NCI-H2107 (cell line): ENCODE measurements at places on chromosomes 4 and X.
A peak's percentile ranks its signal among the peaks of the same experiment; 100 is the strongest.

- no peak for DNase-seq
Observed at GRCh38 chrX:124863303-124863702, 456.4 kb upstream of the TEX13C start.

DNA sequence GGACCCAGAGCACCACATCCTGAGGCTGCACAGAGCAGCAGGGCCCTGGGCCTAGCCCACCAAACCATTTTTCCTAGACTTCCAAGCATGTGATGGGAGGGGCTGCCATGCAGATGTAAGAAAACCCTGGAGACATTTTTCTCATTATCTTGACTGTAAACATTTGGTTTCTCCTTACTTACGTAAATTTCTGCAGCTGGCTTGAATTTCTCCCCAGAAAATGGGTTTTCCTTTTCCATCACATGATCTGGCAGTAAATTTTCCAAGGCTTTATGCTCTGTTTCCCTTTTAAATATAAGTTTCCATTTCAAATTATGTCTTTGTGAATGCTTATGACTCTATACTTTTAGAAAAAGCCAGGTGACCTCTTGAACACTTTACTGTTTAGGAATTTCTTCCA is 945.9 kb upstream of the NDST4 start:
- DNase-seq = no peak

GRCh38 chrX:134782796-134783195 is 124.5 kb upstream of the PLAC1 start:
- no peak for DNase-seq

GRCh38 chr4:118206627-118207026 is 146.2 kb downstream of the PRSS12 start:
- no peak for DNase-seq

- DNase-seq = no peak
Observed at GRCh38 chrX:6981718-6982406, 165.7 kb upstream of the STS start.

DNA sequence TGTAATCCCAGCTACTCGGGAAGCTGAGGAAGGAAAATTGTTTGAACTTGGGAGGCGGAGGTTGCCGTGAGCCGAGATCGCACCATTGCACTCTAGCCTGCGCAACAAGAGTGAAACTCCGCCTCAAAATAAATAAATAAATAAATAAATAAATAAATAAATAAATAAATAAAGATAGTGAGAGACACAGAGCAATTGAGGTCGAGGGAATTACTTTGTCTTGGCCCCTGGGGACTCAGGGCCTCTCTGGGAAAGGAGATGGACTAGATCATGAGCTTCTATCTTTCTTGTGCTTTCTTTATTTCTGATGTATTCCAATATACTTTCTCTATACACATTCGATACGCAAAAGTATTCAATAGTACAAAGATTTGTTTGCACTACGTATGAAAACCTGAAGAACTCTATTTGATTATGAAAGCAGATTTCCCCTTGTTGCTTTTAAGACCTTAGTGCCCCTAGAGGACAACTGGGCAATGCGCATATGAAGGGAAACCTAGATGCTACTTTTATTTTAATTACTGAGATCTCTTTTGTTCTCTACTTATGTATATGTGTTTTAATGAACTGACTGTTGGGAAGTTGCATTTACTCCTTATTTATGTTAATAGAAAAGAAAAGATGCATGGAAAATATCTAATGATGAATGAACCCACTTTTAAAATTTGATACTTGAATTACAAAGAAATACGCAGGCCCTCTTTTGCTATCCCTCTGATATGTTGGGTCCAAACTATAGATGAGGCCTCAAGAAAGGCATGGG is 12.8 kb upstream of the ELOVL6 start:
- no peak for DNase-seq

GRCh38 chrX:133742602-133743305 is 242.6 kb downstream of the GPC3 start:
- no peak for DNase-seq

- no peak for DNase-seq
Observed at GRCh38 chr4:2873329-2873728, 29.7 kb downstream of the ADD1 start.

- peak; percentile 63 for DNase-seq
Observed at GRCh38 chr4:89056953-89057398, at the start of gene FAM13A. Gene FAM13A, minus strand, starts transcription at chr4:89057185. Its CDS starts 221 bp downstream, at chr4:89056964.

- DNase-seq = no peak
Observed at GRCh38 chrX:97616883-97617530, 733.3 kb downstream of the RPA4 start.

DNA sequence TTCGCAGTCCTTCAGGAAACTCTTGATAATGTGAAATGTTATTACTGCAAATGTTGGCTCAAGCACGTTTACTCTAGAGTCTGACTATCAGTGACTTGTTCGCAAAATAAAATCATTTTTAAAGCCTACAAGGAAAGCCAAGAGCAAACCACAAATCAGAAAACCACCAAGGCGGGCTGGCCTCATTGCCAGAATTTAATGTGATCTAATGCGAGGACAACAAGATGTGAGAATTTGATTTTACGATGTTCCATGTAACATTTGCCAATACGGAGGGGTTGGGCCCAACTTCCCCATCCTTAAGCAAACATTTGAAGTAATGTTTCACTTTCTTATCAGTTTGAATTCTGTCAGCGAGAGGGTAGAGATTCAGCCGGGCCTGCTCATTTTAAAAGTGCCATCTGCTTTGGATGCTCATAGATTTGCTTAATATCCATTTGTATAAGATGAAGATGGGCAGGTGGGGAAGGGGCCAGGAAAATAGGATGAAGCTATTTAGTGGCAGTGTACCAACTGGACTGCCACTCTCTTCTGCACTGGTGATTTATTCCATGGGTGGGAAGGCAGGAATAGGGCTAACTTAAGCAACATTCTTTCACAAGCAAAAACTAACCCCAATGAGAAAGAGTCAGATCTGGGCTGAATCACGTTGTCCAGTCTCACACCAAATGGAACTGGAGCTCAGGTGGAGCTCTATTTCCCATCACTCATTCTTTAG is 225.3 kb downstream of the ANAPC10 start:
- DNase-seq = no peak

DNA sequence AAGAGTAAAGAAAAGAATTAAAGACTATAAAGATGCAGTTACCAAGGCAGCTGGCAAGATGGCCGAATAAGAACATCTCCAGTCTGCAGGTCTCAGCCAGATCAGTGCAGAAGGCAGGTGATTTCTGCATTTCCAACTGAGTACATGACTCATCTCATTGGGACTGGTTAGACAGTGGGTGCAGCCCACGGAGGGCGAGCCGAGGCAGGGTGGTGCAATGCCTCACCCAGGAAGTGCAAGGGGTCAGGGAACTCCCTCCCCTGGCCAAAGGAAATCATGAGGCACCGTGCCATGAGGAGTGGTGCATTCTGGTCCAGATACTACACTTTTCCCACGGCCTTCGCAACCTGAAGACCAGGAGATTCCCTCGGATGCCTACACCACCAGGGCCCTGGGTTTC is 20.5 kb downstream of the SPIN4 start:
- DNase-seq = no peak

GRCh38 chr4:147985376-147985775 is 253.5 kb downstream of the ARHGAP10 start:
- DNase-seq = no peak

DNA sequence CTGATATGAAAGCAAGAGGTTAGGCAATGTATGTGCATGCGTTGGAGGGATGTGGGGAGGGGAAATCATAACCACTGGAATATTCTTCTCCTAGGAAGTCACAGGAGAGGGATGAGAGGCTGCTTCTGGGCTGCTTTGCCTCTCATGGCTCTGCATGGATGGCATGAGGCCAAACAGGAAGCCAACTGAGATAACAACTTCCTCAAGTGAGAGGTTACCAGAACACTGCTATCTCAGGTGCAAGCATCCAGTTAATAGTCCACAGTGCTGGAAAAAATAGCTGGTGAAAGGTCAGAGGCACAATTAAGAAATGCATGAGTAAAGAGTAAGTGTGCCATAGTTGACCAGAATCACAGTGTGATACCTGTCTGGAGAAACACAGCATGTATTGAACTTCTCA is 113.3 kb downstream of the ELOVL6 start:
- no peak for DNase-seq

- no peak for DNase-seq
Observed at GRCh38 chr4:141352909-141353525, 132.3 kb downstream of the ZNF330 start.

DNA sequence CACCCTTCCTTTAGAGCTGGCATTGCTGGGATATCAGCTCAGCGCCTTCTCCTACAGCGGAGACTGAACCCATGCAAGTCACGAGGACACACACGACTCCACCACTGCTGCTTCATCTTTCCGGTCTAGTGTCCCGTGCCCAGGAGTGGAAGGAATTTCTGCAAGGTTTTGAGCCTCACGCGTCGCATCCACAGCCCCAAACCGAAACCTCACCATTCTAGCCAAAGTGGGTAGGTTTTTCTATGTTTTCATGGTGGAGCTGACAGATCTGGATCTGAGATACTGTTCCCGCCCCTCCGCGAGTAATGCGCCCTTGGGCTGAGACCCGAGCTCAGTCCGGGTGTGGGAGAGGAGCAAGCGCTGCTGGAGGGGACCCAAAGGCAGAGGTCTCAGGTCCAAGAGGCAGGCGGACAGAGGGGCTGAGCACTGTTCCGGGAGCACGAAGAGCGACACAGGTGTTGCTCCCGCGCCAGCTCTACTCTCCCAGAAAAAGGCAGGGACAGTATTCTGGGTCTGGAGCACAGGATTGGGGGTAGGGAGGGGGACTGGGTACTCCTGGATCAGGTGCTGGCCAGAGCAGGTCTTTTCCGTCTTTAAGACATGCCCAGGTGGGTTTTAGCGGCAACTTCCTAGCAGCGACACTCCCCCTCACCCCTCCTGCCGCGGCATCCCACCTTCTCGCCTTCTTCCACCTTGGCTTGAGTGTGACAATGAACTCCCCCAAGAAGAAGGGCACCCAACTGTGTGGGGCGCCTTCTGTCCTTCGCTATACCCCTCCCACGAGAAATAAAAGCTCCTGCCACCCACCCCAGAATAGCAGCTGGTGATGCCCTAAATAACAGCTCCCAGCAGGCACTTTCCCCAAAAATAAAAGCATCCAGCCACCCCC is 1.8 kb downstream of the EPHA5 start:
- DNase-seq = no peak

DNA sequence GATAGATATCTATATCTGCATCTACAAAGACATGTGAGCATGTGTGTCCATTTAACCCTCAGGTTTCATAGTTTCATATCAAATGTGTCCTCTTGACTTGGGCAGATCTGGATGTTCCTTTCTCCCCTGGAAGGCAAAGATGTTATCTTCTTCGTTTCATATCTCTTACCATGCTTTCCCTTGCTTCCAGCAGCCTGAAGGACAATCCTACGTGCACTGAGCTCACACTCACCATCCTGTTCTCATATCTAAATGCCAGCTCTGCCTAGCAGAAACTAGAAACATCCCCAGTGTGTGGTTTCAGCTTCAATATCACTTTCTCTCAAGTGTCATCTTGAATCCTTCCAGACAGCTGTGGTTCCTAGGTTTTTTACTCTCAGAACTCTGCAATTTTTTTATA is 66.2 kb downstream of the ZAR1 start:
- DNase-seq = no peak

- DNase-seq = no peak
Observed at GRCh38 chr4:141541851-141542250, 94.5 kb upstream of the IL15 start.

- no peak for DNase-seq
Observed at GRCh38 chr4:157763490-157763889, 409.3 kb downstream of the GASK1B start.

GRCh38 chr4:47462799-47463234 is 685 bp downstream of the COMMD8 start:
- no peak for DNase-seq

DNA sequence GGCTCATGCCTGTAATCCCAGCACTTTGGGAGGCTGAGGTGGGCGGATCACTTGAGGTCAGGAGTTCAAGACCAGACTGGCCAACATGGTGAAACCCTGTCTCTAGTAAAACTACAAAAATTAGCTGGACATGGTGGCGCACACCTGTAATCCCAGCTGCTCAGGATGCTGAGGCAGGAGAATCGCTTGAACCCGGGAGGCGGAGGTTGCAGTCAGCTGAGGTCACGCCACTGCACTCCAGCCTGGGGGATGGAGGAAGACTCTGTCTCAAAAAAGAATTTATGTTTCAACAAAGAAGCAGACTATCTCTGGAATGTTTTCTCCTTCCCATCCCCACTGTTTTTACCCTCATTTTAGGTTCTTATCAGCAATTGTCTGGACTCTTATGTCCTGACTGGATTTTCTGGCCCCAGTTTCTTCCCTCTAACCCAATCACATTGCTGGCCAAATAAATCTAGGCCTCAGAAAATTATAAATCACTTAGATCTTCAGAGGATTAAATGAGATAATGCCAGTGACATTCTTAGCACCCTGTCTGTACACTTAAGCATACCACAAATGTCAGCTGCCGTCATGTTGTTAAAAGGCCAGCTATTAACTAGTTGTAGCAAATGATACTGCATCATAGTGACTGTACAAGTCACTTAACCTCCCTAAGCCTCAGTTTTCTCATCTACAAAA is 44.9 kb upstream of the PRSS48 start:
- DNase-seq = no peak

- no peak for DNase-seq
Observed at GRCh38 chr4:40308528-40309122, 26.5 kb upstream of the CHRNA9 start.

GRCh38 chr4:144174401-144175067 is 34.0 kb upstream of the GYPA start:
- peak; percentile 1 for DNase-seq

GRCh38 chr4:147407261-147408045 is 73.4 kb upstream of the EDNRA start:
- DNase-seq = no peak

DNA sequence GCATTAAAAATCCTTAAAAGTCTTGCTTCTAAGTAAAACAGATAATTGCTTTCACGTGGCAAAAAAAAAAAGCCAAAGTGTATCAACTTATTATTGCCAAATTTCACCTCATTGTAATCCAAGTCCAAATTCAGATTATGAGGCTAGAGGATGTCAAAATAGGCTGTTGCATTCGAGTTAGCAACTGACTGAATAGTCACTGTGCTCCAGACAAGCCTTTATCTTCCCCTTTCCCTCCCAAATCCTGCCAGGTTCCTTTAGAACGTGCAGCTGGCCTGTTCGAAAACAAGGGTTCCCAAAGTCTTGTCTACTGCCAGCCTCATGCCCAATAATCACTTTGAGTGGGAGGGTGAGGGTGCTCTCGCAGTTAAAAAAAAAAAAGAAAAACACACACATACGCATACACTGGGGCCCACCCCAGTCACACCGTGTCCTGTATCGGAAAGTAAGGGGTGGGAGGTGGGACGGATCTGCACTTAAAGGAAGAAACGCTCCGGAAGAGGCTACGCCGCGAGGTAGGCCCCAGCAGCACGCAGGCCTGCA is 603 bp downstream of the MAD2L1 start:
- DNase-seq = no peak

- DNase-seq = peak; percentile 7
Observed at GRCh38 chr4:85747882-85748491, 273.0 kb downstream of the ARHGAP24 start.

DNA sequence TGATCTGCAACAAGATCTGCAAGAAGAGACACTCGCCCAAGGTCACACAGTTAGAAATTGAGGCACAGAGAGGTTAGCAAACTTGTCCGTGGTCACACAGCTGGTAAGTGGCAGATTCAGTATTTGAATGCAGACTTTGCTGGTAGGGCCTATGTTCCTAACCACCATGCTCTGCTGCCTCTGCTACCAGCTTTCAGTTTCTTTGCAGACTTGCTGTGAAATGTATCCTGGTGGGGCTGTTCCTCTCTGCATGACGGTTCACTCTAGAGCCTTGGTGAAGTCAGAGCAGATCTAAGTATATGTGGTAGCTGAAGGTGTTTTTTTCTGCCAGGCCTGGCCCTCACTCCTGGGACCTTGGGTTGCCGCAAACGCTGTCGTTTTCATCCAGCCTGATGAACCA is 87.1 kb downstream of the BEND2 start:
- DNase-seq = no peak

GRCh38 chr4:59240011-59240410 is 1960.1 kb upstream of the ADGRL3 start:
- DNase-seq = no peak
